ENCODE measurements at places on chromosomes 11 and 22.

DNA sequence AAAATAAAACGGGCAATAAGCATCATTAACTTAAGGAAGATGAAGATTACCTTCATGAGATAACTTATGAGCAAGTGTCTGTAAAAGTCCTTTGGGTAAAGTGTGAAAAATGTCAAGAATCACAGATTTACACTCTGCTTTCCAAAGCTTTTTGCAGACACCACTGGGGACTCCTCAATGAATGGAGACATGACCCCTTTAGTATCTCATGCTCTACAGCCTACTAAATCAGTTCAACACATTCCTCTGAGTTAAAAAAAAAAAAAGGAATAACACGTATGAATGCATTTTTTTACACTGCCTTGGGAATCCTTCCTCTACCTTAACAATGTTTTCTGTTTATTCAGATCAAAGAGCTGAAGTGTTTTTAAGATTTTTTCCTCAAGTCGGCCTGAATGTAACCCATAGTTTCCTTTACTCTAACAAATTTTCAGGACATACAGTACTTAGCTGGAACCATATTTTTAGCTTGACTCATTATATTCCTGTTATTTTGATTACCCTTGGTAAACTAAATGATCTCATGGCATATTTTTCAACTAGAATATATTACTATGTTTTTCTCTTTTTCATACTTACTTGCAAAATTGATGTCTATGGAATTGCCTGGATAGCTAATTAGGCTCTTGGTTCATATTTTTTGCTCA lies 25.9 kb upstream of the RAB30 start:
- no peaks in the 10 kb centered on the region for H3K27me3 ChIP-seq
- no peaks in the 10 kb centered on the region for H3K36me3 ChIP-seq
- H3K4me1 ChIP-seq = no peaks in the 10 kb centered on the region

DNA sequence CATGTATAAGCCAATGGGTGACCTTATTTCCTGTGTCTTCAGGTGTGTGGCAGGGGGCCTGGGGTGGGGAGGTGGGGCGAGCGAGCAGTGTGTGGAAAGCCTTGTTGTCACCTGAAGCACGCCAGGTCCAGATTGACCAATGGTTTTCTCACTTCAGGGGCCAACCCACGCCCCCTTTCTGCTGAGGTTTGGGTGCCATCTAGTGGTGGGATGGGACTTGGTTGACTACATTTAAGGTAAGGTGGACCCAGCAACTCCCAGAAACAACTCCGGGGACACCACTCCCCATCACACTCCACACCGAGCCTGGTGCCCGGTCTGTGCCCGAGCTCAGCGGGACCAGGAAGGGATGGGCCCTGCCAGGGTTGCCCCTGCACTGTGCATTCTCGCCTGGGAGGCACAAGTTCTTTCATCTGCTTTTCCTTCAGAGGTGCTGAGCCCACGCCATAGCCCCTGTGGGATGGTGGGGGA lies 40.0 kb downstream of the TPCN2 start:
- no peak overlapping the region for H3K4me3 ChIP-seq
- no peak overlapping the region for H3K27ac ChIP-seq
- no peaks in the 10 kb centered on the region for H3K27me3 ChIP-seq
- peak; percentile 39 for DNase-seq

- H3K27me3 ChIP-seq = peaks cover 8% of the 10 kb centered on the region
- no peak for DNase-seq
- no peak overlapping the region for H3K27ac ChIP-seq
- no peaks in the 10 kb centered on the region for H3K4me1 ChIP-seq
- no peaks in the 10 kb centered on the region for H3K36me3 ChIP-seq
Measured at GRCh38 chr22:27422442-27422841, 379.1 kb downstream of the MN1 start.

- no peak for DNase-seq
- no peaks in the 10 kb centered on the region for H3K36me3 ChIP-seq
- H3K4me1 ChIP-seq = peaks cover 16% of the 10 kb centered on the region
Measured at GRCh38 chr22:38798496-38798895, 4.6 kb upstream of the DNAL4 start.

GRCh38 chr11:2914455-2915195 lies 14.6 kb downstream of the PHLDA2 start:
- no peak for DNase-seq
- H3K27ac ChIP-seq = no peak overlapping the region
- peaks cover 17% of the 10 kb centered on the region for H3K4me1 ChIP-seq
- H3K4me3 ChIP-seq = no peak overlapping the region
- no peaks in the 10 kb centered on the region for H3K27me3 ChIP-seq
